Panc1 (cell line): ENCODE measurements at places on chromosomes 6 and 20.

- no peak for DNase-seq
- H3K4me1 ChIP-seq = peaks cover 17% of the 10 kb centered on the region
- H3K4me3 ChIP-seq = peak overlapping the region; percentile 98
- H3K27ac ChIP-seq = peak overlapping the region; percentile 98
Observed at GRCh38 chr20:23349338-23350195, 1.0 kb upstream of the NXT1 start.

DNA sequence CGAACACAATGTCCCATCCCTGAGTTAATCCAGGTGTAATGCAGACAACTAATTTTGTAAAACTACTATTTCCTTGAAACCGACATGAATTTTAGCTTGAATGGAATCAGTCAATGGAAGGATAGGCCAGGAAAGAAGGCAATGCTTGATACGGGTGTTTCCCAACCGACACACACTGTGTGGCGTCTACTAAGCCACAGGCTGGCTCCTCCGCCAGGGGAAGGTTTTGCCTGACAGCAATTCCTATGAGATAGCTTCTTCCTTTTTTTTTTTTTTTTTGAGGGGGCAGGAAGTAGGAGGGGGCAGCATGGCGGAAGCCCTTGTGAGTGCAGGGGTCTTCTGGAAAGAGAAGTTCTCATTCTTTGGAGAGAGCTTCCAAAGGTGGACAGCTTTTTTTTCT is 12.0 kb upstream of the LAMA4 start:
- no peaks in the 10 kb centered on the region for H3K4me1 ChIP-seq
- H3K27me3 ChIP-seq = no peaks in the 10 kb centered on the region
- no peaks in the 10 kb centered on the region for H3K36me3 ChIP-seq
- no peak overlapping the region for H3K27ac ChIP-seq
- DNase-seq = no peak
- no peak overlapping the region for H3K4me3 ChIP-seq

GRCh38 chr20:39778847-39779604 is 816.9 kb downstream of the DHX35 start:
- no peaks in the 10 kb centered on the region for H3K4me1 ChIP-seq
- H3K27ac ChIP-seq = no peak overlapping the region
- no peaks in the 10 kb centered on the region for H3K27me3 ChIP-seq
- H3K36me3 ChIP-seq = no peaks in the 10 kb centered on the region
- H3K4me3 ChIP-seq = no peak overlapping the region
- no peak for DNase-seq

DNA sequence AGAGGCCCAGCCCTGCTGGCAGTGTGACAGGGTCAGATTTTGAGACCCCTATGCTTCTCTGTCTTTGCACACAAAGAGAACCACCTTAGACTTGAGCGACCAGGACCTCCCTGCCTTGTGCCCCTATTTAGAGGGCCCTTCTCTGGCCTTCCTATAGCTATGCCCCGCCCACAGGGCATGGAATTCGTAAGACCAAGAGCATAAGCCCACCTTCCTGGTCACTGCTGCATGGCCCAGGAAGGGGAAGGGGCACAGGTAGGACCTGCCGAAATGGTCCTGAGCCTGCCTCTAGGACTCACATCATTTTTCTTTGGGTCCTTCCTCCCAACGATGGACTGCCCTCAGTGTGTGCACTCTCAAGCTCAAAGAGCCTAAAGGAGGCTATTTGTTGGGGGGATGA is 65.1 kb upstream of the SRSF6 start:
- no peaks in the 10 kb centered on the region for H3K4me1 ChIP-seq
- no peaks in the 10 kb centered on the region for H3K27me3 ChIP-seq
- no peak for DNase-seq
- no peak overlapping the region for H3K4me3 ChIP-seq
